ENCODE measurements at places on chromosomes 4 and X.

GRCh38 chr4:57719456-57719855 is 609.3 kb upstream of the IGFBP7 start:
- DNase-seq: no peak

DNA sequence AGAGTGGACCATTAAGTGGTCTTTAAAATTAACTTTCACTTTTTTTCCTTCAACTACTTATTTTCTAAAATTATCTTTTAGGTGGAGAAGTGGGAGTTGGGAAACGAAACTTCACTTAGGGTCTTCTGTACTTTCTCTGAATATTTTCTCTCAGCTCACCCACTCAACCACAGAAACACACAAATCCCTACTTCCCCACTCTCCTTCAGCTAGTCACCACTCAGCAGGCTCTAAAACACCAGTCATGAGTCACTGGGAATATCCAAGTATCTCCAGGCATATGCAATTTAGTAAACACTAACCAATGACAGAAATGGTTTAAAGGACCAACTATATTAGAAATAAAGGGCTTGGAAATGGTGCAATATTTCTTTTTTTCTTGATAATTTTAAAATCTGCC is 153.0 kb upstream of the RPS6KA6 start:
- no peak for DNase-seq

- DNase-seq: no peak
These were observed 207.5 kb downstream of the CHRDL1 start for GRCh38 chrX:110588164-110588563.

GRCh38 chr4:41319553-41319952 is 62.8 kb downstream of the UCHL1 start:
- no peak for DNase-seq

DNA sequence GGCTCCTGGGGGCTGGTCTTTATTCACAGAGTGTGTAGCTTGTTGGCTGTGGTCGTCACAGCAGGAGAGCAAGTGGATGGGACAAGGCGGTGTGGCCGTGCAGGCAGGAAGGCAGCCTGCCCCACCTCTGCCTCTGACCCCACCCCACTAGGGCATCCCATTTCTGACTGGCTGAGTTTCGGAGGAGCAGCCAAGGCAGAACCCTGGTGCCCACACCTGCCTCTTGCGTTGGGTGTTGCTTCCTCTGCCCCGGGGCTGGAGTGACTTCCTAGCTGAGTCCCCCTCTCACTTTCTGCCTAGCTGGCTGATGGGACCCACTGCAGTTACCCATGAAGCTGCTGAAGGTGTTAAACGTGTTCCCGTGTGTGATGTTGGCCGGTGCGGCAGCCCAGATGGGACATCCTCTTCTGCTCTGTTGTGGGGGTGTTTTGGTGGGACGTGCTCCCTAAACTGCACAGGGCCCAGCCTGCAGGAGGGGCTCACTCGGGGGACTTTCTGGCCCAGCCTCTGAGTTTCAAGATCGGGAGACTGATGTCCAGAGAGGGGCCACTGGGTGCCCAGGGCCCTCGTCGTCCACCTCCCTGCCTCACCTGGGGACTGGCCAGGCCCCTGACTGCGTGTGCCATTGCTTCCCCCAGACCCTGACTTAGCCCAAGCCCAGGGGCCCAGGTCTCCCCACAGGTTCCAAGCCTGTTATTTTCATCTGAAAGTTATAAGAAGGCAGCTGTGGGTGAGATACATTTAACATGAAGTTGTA is 101.5 kb downstream of the PSAPL1 start:
- DNase-seq: no peak

DNA sequence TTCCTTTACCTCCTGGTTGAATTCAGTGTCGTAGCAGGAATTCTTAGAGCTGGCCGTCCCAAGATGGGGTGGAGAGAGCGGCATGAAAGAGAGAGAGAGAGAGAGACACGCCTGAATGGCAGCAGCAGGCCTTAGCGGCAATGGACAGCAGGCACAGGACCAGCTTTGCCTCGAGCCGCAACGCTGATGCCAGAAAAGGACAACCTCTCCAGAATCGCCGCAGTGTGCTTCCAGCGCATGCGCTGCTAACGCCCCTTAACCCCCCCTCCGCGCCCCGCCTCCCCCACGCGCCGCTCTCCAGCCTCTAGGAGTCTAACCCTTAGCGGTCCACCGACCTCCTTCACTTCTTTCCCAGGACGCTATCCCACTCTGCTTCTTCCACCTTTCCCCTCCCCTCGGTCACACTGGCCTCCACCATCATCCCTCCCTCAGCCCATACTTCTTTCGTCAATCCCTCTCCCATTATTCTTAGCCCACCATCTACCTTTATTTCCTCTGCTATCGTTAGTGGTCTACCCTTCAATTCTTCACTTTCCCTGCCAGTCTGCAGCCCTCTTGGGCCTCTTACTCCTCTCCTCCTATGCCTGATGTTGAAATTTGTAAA is 10.5 kb upstream of the ZCCHC13 start:
- DNase-seq: peak; percentile 63

DNA sequence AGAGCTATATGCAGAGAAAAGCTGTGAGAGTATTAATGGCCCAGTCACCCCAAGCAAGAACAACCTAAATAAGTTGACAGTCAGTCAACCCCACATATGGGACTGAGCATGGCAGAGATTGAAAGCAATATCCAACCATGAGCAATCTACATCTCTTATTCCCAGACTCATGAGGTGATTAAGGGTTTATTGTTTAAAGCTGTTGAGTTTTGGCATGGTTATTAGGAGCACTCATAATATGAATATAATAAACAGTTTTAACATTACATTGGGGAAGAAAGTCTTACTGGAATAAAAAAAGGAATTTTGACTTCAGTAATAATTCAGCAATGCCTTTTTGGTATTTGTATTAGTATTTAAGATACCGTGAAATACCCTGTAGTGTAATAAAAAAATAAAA is 1627.4 kb downstream of the STIM2 start:
- DNase-seq: no peak

GRCh38 chrX:107467271-107467670 is 17.8 kb downstream of the FRMPD3 start:
- DNase-seq: no peak

- DNase-seq: no peak
These were observed 131.0 kb downstream of the COX18 start for GRCh38 chr4:72938516-72938915.

GRCh38 chr4:83606898-83607297 is 71.0 kb downstream of the GPAT3 start:
- DNase-seq: no peak

DNA sequence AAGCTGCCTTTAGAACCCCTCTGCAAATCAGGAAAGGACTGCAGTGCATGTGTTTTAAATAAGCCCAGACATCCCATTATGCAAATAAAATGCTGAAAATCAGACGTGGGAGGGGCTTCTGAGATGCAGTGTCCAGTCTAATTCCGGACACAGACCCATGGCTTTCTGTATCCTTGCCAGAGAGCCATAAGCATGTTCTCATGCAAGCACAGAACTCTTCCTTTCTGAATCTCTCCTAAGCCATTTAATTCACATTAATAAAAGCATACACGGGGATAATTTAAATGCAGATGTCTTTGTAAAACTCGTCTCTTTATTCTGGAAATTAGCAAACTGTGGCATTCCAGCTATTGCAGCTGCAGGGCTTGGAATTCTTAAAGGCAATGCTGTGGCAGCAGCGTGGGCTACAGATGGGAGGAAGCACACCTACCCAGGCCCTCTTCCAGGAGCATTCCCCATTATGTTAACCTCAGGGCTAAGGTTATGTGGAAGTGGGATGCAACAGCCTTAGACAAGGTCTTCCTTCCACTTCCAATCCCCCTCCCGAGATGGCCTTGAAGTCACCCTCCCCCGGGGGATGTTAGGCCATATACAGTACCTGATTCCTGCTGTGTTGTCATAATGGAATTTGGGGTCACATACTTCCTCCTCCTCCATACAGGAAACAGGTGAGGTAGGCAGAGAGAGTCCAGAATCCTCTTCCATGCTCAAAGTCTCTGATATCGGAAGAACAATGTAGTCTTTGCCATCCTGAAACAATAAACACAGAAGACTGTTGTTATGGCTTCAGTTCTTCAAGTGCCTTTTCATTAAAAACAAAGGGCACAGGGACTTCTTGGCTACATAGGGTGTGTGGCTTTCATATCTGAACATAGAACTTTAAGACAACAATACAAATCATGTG is 38.1 kb downstream of the KDR start:
- no peak for DNase-seq

DNA sequence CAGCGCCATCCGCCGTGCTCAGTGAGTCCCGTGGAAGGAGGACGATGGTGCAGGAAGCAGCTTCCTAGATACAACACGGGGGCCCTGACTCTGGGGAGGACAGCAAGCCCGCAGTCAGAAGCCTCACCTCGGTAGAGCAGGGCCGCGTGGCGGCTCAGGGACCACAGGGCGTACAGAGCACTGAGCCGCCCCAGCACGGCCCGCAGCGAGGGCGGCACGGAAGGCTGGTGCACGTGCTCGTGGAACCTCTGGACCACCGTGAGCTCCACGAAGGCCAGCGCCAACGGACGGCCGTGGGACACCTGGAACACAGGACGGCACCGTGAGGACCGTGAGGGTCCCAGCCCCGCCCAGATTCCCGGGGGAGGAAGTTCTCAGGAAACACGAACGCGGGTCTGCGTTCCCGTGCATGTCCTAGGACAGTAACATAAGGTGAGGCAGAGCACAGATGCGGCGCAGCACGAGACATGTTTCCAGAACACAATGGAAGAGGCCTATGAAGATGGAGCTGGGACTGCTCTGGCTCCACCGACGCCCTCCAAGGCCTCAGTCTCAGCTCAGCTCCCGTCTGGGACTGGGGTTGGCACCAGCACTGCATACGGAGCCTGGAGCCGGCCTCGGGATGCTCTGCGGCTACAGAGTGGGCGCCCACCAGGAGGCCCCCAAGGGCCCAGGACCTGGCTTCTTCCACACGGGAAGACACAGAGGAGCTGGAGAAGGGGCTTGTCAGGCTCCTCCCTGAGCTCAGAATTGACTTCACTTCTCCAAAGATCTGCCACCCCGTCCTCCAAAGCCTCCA is 65.5 kb downstream of the ACOX3 start:
- no peak for DNase-seq

DNA sequence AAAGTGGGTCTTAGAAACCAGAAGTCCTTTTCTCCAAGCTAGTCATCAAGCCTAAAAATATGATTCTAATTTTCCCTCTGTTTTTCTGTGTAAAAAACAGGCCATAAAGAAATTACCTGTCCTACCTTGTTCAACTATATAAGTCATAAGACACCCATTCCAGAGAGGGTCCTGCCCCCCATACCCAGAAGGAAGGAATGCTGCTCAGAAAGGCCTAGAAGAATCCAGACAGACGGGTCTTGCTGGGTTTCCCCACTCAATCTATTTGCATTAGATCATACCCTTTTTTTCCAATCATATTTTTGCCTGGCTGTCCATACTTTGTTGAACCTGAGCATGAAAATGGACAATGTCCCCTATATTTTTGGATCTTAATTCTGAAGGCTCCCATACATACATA is 16.3 kb upstream of the XAGE2 start:
- no peak for DNase-seq

- no peak for DNase-seq
These were observed 23.1 kb upstream of the GATB start for GRCh38 chr4:151783867-151784266.

GRCh38 chrX:17680732-17681413 is 56.4 kb upstream of the SCML1 start:
- no peak for DNase-seq

DNA sequence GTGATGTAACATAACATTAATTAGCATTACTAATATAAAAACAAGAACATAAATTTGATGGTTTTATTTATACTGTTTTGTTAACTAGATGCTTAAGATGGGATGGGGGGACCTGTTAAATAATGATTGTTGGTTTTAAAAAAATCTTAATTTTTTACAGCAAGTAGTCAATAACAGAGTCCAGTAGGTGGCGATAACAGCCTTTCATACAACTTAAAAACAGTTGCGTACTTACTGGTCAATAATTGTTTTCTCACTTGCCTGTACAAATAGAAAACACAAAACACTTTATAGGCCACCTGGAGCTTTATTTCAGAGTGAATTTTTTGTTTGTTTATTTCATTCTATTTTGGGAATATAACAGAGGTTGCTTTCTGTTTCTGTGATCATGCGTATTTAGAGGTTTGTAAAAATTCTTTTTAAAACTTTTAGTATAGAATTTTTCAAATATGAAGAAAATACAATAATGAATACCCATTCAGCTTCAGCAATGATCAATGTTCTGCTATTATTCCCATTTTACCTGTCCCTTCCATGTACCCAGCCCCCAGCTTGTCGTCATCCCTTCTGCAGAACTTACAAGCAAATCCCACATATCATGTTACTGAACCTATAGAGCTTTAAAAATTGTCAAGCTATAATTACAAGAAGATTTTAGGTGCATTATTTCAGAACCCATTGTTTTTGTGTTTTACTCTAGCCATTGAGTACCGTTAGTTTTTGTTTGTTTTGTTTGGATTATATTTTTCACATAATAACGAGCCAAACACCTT is 97.1 kb downstream of the MRPL1 start:
- no peak for DNase-seq

GRCh38 chrX:108332281-108332680 is 105.9 kb downstream of the COL4A6 start:
- no peak for DNase-seq

GRCh38 chr4:40201898-40202297 is 5.1 kb downstream of the RHOH start:
- no peak for DNase-seq

DNA sequence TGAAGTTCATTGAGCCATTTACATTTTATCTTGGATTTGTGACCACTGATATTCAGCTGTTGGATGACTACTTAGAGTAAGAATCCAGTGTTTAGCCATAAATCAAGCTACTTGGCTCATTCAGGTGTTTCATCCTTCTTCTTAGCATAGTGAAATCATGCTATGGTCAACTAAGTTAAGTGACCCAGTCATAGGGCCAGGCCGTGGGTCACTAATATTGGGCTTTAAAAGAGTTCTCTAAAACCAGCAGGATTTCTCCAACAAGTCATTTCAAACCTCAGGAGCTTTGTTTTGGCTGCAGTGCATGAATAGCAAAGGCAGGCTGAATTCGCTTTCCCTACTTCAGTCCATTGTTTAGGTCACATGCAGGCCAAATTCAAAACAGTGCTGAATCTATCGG is 181.0 kb downstream of the MAML3 start:
- DNase-seq: no peak

Measured in stimulated activated CD4-positive, alpha-beta T cell treated with anti-CD3 and anti-CD28 coated beads, Interleukin-12 subunit alpha, Interleukin-12 subunit beta, amount 100 ng/mL, for 4 hours (primary cell).